ENCODE measurements at places on chromosomes 5 and 9.
A peak's percentile ranks its signal among the peaks of the same experiment; 100 is the strongest.

- no peak for DNase-seq
Observed at GRCh38 chr5:143360755-143361154, 42.7 kb downstream of the NR3C1 start.

- DNase-seq, result peak; percentile 72
Observed at GRCh38 chr5:176541338-176542134, 4.3 kb upstream of the RNF44 start.

- no peak for DNase-seq
Observed at GRCh38 chr9:14561929-14562405, 131.3 kb downstream of the ZDHHC21 start.

GRCh38 chr9:116812231-116813030 is 125.3 kb downstream of the TRIM32 start:
- DNase-seq, result no peak

GRCh38 chr9:7166074-7166473 is 408.3 kb downstream of the KDM4C start:
- DNase-seq, result no peak

DNA sequence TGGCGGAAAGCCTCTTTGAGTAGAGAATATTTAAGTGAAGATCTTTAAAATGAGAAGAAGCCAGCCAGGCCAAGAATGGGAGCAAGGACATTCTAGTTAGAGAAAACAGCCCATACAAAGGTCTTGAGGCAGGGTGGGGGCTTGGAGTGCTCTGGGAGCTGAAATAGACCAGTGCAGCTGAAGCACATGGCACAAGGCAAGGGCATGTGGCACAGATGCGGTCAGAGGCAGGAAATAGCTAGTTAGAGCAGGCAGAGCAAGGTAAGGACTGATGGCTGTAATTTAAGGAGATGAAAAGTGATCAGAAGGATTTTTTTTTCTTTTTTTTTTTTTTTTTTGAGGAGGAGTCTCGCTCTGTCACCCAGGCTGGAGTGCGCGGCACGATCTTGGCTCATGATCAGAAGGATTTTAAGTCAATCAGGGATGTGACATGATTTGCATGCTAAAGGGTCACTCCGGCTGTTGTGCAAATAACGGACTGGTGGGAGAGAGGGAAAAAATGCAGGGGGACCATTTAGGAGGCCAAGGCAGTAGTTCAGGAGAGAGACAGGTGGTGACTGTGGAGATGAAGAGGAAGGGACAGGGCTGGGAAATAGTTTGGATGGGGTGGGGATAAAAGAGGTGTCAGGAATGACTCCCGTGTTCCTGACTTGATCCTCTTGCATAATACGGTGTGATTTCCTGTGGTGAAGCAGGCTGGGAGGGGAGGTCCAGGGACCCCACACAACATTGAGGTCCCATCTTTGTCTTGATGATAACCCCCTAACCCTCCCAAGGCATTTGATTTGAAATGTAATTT is 207.6 kb downstream of the HSPA4 start:
- no peak for DNase-seq

DNA sequence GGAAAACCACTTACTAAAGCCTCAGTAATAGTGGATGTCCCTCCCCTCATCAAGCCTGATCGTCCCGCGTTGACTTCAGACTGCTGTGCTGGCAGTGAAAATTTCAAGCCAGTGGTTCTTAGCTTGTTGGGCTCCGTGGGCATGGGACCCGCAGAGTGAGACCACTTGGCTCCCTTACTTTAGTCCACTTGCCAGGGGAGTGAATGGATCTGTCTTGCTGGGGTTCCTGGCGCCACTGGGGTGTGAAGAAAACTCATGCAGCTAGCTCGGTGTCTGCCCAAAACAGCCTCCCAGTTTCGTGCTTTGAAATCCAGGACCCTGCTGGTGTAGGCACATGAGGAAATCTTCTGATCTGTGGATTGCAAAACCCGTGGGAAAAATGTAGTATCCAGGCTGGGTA is 480.0 kb upstream of the IZUMO3 start:
- no peak for DNase-seq

DNA sequence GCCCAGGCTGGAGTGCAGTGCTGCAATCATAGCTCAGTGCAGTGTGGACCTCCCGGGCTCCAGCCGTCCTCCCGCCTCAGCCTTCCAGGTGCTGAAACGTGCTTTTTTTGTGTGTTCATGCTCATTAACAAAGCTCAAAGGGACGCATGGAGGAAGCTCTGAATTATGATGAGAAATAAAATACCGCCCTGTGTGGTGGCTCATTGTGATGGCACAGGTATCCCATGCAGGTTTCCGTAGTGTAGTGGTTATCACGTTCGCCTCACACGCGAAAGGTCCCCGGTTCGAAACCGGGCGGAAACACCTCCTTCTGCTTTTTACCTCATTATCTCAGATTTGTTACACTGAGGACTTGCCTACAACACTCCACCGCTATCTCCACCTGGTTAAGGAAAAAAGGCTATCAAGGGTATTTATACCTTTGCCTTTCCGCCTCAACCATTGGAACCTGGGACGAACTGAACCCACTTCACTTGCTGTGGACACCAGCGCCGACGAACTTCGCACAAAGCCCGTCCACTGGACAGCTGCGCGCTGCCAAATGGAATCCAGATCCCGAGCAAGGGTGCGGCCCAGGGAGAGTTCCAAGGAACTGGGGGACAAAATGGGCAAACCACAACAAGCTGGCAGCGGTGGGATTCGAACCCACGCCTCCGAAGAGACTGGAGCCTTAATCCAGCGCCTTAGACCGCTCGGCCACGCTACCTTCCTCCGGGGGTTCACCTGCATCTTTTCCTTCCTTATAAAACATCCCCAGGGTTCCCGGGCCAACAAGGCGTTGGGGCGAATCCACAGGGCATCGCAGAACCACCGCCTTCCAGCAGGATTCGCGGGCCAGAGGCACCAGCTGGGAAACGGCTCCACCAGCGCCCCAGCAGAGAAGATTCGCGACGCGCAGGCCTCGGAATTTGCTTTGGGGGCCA is 26.3 kb downstream of the OR2V2 start:
- peak; percentile 82 for DNase-seq

DNA sequence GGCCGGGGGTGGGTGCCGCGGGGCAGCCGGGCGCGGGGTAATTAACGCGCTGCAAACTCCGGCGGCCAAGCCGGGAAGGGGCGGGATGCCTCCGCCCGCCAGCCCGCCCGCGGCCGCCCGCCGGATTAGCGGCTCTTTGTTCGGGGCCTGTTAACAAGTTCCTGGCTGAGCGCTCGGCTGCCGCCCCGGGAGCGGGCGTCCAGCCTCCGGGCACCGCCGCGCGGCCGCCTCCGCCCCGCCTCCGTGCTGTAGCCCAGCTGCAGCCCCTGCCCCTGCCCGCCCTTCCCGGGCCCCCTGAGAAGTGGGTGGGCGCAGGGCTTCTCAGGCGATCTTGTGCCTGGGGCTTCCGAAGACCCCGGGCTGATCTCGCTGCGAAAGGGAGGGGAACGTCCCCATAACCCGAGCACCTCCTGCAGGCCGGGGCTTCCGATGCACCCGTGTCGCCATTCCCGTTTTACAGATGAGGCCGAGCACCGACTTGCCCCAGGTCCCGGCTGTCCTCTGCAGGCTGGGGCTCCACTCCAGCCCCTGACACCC is 7.5 kb downstream of the UNC5A start:
- no peak for DNase-seq

- DNase-seq, result no peak
Observed at GRCh38 chr5:146660376-146660960, 144.5 kb upstream of the GPR151 start.

DNA sequence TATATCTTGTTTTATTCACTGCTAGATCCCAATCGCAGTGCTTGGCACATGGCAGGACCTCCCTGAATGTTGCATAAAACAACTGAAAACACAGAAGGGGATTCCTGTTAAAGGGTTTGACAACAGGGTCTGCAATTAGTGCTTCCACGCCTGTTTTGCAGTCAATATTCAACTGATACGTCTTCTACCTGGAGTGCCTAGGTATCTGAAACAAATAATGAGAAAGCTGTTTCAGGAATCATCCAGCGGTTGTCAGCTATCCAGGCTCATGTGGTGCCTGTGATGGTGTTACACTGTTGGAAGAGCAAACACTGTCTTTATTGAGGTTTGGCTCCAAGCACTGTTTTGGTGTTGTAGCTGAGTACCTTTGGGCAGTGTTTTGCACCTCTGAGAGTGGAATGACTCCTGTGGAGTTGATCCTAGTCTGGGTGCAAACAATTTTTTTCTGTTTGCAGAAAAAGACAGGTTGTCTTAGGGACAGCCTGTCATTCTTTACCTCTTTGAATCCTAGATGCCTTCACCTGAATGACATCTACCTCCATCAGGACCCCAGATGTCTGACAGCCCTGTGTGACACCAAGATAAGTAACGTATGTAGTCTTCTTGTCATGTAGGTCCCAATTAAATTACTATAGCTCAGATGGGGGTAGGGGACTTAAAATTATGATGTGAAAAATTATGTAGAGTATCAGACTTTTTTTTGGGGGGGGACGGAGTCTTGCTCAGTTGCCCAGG is 14.8 kb upstream of the MATR3 start:
- DNase-seq, result no peak

GRCh38 chr5:19886123-19886917 is 101.7 kb downstream of the CDH18 start:
- no peak for DNase-seq

All from activated CD4-positive, alpha-beta T cell treated with anti-CD3 and anti-CD28 coated beads, Interleukin-2, amount 50 U/mL, for 48 hours (primary cell).